ENCODE measurements at places on chromosomes 1 and 21.

DNA sequence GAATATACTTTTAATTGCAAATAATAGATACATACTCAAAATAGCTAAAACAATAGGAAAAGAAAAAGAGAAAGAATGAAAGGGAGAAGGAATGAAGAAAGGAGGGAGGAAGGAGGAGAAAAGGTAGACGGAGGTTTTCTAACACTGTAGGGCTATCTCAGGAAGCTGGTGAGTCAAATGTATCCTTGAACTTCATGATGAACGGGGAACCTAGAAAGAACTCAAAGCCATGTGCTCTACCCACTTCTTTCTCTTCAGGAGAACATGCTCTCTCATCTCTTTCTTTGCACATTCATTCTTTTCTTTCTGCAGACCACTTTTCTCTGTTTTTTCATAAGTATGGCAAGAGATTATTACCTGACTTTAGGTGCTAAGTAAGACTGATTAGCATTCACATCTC lies 37.3 kb upstream of the ZNF644 start:
- DNase-seq = no peak

DNA sequence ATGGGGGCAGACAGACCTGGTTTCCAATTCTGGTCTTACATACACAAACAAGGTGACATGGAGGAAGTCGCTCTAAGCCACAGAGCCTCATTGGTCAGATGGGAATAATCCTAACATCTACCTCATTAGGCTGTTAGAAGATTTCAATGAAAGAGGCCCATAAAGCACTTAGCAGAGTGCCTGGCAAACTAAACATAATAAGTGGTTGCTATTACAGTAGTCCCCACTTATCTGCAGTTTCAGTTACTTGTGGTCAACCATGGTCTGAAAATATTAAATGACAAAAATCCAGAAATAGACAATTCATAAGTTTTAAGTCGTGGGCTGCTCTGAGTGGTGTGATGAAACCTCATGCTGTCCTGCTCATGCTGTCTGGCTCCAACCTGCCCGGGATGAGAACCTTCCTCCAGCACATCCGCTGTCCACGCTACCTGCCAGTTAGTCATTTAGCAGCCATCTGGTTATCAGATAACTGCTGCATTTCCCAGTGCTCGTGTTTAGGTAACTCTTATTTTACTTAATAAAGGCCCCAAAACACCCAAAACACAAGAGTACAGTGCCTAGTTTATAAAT lies 112.3 kb downstream of the DDX20 start:
- DNase-seq = no peak

- no peak for DNase-seq
These were observed 582 bp downstream of the SLC37A1 start for GRCh38 chr21:42513985-42514882.

DNA sequence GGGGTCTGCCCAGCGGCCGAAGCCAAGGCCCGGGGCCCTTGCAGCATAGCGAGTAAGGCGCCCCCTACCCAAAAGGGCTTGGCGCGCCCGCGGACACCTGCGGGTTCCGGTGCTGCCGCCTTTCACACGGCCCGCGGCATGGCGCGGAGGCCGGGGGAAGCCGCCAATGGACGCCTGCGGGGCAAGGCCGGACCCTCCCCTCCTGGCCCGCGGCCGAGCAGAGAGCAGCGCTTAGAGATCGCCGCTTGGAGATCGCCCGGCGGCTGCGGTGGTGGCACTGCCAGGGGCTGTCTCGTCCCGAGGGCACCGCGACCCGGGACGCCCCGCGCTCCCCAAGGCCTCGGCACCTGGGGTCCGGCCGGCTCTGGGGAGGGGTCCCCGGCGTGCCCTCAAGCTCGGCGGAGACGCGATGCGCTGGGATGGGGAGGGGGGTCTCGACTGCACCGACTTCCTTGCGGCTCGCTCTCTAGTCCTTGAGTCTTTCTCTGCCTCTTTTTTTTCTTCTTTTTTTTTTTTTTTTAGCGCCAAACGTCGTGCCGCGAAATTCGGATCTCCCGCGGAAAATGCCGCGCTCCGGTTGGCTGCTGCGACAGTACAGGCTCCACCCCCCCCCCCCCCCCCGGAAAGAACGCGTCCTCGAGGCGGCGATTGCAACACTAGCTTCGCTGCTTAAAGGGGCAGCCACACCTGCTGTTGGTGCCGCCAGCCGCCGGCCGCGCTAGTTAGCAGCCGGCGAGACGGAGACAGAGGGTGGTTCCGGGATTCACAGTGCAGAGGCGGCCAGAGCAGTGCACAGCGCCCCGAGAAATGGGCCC lies at the start of gene E2F2:
TSS of gene E2F2 (minus strand) at position 487 of the 815 bp plus-strand sequence. CDS start at position 47, 440 bp downstream.
- DNase-seq = peak; percentile 81

GRCh38 chr1:116940814-116941599 lies 31.3 kb downstream of the PTGFRN start:
- no peak for DNase-seq

DNA sequence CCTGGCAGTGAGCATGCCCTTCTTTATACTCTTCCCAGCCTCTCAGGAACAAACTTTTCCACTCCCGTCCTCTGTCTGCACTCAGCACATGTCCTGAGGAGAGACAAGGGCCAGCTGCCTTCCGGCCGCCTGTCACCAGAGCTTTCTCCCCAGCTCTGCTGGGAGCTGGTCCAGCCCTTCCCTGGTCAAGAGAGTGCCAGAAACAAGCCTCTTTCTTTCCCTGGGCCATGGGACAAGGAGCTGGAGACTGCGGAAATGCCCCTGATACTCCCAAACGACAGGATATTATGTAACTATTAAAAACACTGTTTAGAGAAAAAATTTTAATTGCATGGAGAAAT lies 10.4 kb downstream of the LAMB3 start:
- no peak for DNase-seq

- no peak for DNase-seq
These were observed 238.0 kb downstream of the ASTN1 start for GRCh38 chr1:176926330-176927086.

DNA sequence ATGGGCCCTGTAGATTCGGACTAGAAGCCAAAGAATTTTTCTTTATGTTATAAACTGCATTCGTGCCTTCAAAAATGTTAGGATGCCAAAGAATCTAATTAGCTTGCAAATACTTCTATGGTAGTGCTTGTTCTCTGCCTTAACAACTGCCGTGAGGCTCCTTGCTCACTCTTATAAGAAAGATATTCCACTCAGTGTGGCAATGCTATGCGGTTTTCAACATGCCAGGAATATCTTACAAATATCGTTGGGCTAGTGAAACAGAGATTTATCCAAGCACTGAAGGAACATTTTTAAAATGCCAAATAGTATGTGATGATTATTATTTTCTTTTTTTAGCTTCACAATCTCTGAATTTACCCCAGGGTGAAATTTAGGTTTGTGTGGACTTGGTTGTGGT lies 198.2 kb downstream of the GREM2 start:
- no peak for DNase-seq

- no peak for DNase-seq
These were observed 37.1 kb upstream of the RAP1GAP start for GRCh38 chr1:21706151-21706835.

GRCh38 chr1:150718225-150718891 lies 2.3 kb downstream of the HORMAD1 start:
- DNase-seq = no peak

- peak; percentile 46 for DNase-seq
These were observed 19.7 kb downstream of the CDK18 start for GRCh38 chr1:205523891-205524793.

DNA sequence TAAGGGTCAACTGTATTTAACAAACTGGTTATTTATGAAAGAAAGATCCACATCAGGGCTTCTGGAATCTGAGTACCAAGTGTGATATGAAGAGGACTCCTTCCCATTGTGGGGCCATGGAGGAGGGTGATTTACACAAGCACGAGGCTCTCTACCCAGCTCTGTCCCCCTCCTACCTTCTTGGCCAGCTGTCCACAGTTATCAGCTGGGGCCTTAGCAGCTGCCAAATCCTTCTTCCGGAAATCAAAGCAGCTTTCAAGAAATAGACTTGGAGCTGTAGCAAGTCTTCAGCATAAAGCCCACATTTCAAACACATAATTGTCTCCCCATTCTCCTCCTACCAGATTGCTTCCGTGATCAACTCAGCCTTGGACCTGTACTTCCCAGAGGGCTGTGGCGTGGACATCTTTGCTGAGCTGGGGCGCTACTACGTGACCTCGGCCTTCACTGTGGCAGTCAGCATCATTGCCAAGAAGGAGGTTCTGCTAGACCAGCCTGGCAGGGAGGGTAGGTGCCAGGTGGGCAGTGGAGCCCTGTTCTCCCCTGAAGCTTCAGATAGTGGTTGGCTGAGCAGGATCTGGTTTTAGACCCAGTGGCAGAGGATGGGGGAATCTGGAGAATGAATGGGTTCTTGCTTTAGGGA lies 15.5 kb downstream of the AZIN2 start:
- DNase-seq = no peak

- no peak for DNase-seq
These were observed 3.5 kb downstream of the POMGNT1 start for GRCh38 chr1:46194641-46195193.

- DNase-seq = no peak
These were observed 22.8 kb upstream of the SSBP3 start for GRCh38 chr1:54428837-54429518.

DNA sequence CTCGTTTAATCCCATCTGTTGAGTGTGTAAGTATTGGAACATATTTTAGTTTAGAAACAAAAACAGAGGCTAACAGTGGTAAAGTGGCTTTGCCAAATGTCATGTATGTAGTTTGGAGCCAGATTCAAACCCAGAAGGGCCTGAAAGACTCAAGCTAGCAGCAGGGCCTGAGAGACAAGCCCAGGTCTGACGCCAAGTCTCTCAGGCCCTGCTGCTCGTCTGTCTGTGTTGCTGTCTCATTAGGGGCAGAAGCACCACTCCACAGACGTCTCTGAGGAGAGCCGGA lies 8.3 kb downstream of the CITED4 start:
- DNase-seq = no peak

DNA sequence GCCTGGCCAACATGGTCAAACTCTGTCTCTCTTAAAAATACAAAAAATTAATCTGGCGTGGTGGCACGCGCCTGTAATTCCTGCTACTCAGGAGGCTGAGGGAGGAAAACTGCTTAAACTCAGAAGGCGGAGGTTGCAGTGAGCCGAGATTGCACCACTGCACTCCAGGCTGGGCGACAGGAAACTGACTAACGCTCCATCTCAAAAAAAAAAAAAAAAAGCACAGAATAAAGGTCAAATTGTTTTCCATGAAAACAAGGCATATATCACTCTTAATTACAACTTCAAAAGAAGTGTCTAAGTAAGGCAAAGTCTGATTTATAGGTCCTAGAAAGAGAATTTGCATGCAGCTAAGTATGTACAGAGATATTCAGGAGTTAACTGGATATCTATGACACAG lies 25.6 kb downstream of the EYA3 start:
- DNase-seq = no peak

- DNase-seq = no peak
These were observed 8.7 kb downstream of the GNAT2 start for GRCh38 chr1:109610609-109611307.

GRCh38 chr1:3170561-3171453 lies 101.8 kb downstream of the PRDM16 start:
- DNase-seq = no peak

DNA sequence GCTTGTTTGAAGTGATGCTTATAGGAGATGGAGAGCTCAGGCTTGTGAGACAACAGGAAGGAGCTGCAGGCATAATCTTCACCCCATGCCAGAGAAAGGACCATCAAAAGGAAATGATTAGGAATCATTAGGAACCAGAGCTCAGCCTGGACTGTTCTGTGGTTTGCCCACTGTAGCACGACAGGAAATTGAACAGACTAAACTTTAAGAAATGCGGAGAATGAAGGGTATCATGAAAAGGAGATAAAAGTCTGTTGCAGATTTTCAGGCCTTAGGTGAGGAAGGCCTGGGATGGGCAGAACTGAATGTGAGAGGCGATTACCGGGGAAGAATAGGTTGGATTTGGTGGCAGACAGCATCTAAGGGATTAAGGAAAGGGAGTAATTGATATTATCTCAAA lies 292.0 kb upstream of the PLXNA2 start:
- DNase-seq = no peak

GRCh38 chr1:168623003-168623828 lies 46.8 kb downstream of the XCL1 start:
- DNase-seq = peak; percentile 72

DNA sequence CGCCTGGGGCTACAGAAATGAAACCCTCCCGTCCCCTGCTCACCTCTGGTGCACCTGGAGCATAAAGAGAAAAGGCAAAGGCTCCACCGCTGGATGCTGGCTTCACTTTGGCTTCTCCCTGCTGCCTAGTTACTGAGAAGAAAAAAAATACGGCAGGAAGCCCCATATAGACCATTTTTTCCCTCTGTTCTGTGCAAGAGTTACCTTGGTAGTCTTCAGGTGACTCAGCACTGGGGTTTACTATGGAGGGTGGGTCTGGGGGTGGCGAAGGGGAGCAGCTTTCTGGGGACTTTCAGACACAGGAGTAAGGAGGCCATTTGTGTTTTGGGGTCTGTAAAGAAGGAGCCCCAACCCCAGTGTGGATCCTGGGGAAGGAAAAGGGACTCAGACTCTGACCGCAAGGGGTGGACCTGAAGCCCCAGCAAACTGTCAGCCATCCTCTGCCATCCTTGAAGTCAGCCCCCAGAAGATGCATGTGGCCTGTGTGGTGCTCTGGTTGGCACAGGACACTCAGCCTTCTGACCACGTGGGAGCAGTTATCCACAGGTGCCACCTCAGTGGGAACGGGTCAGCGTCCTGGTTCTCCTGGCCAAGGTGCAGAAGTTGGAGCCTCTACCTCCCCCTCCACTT lies 25.9 kb upstream of the EPS8L3 start:
- no peak for DNase-seq

DNA sequence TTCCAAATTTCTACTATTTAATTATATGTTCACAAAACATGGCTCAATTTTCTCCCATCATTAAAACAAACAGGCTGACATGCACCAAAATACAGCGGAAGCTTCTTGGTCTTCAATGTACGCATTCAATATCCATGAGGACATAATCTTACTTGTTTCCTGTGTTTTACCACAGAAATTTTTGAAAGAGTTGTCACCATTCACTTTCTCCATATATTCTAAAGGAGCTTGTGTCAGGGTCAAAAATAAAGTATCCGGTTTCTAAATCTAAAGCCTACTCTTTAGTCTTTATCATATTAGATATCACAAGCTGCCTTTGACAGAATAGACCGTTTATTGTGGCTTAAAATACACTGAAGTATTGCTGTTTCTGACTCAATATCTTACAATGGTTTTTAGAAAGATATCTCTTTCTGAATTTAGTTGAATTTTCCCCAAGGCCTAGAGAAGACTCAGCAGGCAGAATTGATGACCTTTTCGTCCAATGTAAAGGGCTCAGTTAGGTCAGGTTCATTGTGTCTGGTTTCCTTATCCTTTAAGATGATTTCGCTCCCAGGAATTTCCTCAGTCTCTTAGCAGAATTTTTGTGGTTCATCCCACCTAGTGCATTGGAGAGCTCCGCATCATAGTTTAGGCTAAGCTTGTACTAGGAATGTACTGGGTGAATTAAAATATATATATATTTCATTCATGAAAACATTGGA lies 717.2 kb downstream of the NCAM2 start:
- DNase-seq = no peak

GRCh38 chr1:55997536-55997935 lies 581.8 kb downstream of the PLPP3 start:
- DNase-seq = no peak

GRCh38 chr1:116982319-116983004 lies 19.1 kb upstream of the CD101 start:
- DNase-seq = no peak
